Tongue (tissue), 3 donors: ENCODE measurements at places on chromosomes 7 and 10. TPM values are rescaled to one million over a fixed set of nuclear protein-coding genes. Genes with fewer than 3 reads are reported as not detected.

Gene MACROH2A2
- total RNA-seq, result 18.9 TPM

Gene DNAJB12
- 18.2 TPM for total RNA-seq

Gene FOXI2
- total RNA-seq, result not detected

Gene TPK1
- total RNA-seq, result 4.3 TPM

Gene AGAP5
- total RNA-seq, result 5.2 TPM

Gene SLC39A12
- not detected for total RNA-seq

Gene PAPOLB
- 0.10 TPM for total RNA-seq

Gene IGFBP3
- 383 TPM for total RNA-seq

DNA sequence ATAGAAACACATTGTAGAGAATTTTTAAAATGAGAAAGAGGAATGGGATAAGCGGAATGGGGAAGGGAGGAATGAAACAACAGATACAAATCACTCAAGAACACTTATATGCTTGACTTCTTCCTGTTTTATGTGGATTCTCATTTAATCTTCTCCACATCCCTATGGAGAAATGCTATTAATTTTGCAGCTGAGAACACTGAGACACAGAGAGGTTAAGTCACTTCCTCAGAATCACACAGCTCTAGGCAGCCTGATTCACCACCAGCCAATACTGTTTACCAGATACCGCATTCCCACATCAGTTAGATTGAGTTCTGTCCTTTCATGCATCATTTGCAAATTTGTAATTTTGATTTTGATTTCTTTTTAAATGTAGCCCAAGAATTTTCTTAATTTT is 170.5 kb downstream of the SH2D4B start:
- no peak for DNase-seq

DNA sequence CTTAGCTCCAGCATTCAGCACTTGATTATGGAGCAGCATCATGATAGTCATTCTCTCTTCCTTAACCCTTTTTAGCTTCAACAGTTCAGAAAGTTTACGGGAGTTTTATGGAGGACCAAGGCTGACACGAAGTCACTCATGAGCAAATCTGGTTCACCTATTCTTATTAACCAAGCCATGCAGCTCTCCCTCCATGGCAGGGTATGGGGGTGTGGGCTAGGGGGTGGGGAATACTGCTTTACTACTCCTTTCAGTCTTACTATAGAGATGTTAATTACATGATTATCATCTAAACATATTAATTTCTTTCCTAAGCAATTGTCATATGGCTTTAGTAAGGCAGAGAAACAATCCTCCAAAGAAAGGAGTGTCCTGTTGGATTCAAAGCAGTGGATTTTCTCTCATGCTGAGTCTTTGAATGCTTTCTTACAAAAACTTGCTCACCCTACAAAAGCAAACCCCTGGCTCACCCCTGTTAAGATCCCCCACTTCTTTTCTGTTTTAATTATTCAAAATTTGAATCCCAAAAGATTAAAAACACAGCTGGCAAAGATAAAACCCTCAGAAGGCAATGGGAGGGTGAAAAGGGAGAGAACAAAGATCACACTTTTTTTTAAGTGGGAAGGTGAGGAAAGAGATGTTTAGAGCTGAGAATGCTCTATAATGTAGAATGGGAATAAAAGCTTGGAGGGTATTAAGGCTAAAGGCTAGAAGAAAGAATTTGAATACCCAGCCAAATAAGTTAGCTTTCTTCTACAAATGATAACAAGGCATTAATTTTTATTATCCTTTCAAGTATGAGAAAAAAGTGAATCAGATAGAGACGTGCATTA is 46.4 kb upstream of the SEMA3E start:
- no peak for DNase-seq

GRCh38 chr7:148672041-148672440 is 26.7 kb upstream of the CUL1 start:
- DNase-seq, result no peak

DNA sequence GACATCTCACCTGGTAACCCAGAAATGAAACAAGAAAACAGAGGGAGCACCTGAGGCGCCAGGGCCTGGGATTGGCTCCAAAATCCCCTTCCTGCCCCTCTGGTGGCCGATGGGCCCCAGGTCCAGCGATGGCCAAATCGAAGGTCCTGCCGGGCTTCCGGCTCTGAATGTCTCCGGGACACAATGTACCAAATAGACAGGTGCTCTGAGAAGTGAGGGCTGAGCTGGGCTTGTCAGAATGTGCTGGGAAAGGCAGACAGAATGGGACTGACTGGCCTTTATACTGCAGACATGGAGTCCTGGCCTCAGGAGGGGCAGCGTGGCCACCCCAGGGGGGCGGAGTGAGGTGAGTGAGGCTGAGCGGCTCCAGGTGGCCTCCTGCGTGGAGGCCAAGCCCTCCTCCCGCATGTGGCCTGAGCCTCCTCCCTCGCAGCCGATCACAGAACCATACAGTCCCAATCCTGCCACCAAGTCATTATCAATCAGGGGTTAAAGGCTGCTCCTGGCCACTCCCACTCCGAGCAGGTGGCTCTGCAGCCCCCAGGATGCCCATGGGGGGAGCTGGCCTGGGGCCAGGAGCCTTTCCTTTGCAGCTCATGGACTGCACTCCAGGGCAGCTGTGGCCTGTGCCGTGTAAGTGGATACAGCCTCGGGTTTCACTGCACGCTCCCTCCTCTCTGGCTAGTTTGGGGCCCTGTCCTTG is 185.5 kb downstream of the ADARB2 start:
- DNase-seq, result peak; percentile 87

- no peak for DNase-seq
These were observed 68.8 kb downstream of the TMEM168 start for GRCh38 chr7:112721366-112721765.

DNA sequence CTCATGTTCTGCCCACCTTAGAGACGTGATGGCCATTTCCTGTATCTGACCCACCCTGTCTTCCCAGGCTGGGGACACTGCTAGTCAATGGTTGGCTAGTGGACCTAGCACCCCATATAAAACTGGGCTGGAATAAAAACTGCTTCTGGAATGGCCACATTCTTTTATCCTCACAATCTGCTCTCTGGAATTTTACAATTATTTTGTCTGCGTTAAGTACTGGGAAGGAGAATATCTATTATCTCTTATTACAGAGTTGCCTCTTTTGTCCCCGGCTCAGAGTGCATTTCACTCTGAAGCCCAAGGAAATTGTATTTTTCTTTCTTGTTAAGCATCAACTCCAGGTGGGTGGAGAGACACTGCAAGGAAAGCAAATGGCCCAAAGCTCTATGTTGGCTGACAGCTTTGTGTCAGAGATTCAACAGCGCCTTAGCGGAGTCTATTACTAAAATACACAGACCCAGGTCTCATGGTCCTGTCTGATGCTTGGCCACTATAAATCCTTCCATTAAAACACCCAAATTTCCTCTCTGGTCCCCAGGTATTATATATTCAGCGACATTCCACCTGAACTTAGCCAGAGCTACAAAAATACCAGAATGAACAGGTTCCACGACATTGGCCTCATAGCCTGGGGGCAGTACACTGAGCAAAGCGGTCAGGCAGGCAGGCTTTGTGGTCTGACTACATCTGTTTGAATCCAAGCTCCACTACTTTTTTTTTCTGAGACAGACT is 121.7 kb downstream of the PRPF18 start:
- DNase-seq, result peak; percentile 38

GRCh38 chr10:104577861-104578521 is 63.1 kb upstream of the SORCS3 start:
- no peak for DNase-seq

GRCh38 chr7:46939558-46939957 is 642.4 kb downstream of the TNS3 start:
- no peak for DNase-seq

DNA sequence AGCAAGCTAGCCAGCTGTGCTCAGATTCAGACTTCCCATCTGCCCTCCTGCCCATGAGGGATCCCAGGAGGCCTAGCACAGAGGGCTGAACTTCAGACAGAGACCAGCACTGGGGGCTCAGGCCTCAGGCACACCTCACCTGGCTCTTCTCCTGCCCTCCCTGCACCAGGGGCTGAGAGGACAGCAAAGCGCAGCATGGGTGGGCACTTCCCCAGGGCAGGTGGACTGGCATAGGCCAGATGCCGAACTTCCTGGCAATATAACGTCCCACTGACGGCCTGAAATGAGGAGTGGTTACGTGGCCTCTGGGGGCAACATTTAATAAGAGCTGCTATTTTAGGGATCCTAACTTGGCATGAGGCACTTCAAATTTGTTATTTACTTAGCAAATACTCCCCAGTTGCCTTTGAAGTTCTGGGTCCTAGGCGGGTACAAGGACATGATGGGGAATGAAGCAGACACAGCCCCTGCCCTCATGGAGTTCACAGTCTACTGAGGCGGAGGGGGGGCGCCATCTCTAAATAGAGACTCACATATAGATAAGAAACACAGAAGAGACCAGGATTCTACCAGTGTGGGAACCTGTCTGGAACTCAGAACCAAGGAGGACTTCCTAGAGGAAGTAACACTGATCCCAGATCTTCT is 101.8 kb upstream of the ZMIZ1 start:
- DNase-seq, result no peak

- DNase-seq, result no peak
These were observed 371.0 kb downstream of the FRMD4A start for GRCh38 chr10:13959443-13960359.

- no peak for DNase-seq
These were observed 17.2 kb upstream of the SLC29A4 start for GRCh38 chr7:5265320-5266190.

- no peak for DNase-seq
These were observed 121.7 kb downstream of the MACC1 start for GRCh38 chr7:20095436-20095835.

DNA sequence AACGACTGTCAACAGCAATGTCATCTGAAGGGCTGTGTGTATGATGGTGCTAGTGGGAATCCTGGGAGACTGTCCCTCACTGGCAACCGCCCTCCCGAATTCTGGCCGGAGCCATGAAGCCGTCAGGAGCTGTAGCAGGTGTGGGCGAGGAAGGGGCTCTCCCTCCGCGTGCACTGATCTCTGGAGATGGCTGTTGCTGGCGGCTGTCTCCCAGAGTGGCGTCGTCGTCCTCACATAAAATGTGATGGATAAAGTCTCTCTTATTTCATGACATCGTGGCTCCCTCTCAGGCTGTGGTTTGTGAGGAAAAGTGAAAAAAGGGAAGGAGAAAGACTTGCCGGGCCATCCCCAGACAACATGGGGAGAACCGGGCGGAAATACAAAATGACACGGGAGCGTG is 216.5 kb downstream of the DNAJB6 start:
- DNase-seq, result no peak

- no peak for DNase-seq
These were observed 65.7 kb upstream of the ASAH2 start for GRCh38 chr10:50316695-50317648.

- DNase-seq, result no peak
These were observed 47.0 kb downstream of the FAM171A1 start for GRCh38 chr10:15324113-15324512.
